ENCODE measurements at places on chromosomes 7 and 10. TPM values are rescaled to one million over a fixed set of nuclear protein-coding genes. Genes with fewer than 3 reads are reported as not detected.

DNA sequence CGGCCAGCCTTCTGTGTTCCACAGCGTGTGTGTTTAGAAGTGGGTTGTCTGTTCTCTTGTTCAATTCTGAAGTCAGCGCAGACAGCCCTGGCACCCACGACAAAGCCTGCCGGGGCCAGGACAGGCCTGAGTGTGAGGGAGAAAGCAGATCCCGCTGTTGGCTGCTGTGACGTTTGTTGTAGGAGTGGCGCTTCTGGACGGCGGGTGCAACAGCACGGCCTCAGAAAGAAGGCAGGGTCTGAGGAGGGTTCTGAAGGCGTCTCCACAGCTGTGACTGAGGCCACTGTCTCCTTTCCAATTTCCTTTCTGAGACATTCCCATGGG lies 76.2 kb downstream of the VIPR2 start:
- H3K27me3 ChIP-seq: no peaks in the 10 kb centered on the region
- no peak overlapping the region for H3K27ac ChIP-seq
- H3K36me3 ChIP-seq: no peaks in the 10 kb centered on the region
- DNase-seq: no peak
- no peaks in the 10 kb centered on the region for H3K4me1 ChIP-seq
- H3K4me3 ChIP-seq: no peak overlapping the region

DNA sequence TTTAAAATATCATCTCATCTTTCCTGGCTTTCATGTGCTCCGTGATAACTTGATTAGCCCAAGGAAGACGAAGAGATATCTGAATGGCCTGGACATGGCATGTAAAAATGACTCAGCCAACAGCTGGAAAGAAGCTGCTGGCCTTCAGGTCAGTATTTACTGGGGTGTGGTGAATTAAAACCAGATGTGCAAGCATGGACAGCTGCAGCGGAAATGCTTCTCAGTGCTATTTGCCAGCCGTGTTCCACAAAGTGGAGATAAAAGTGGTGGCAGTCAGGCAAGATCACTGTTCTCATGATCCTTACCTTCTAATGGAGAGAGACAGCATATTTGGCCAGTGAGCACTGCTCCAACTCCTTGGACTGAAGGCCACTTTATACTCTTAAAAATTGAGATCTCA lies 203.1 kb upstream of the VSTM2A start:
- H3K27me3 ChIP-seq: no peaks in the 10 kb centered on the region
- H3K4me1 ChIP-seq: no peaks in the 10 kb centered on the region
- H3K27ac ChIP-seq: no peak overlapping the region
- no peaks in the 10 kb centered on the region for H3K36me3 ChIP-seq
- H3K4me3 ChIP-seq: no peak overlapping the region
- no peak for DNase-seq

- H3K27ac ChIP-seq: no peak overlapping the region
- no peak overlapping the region for H3K4me3 ChIP-seq
- no peak for DNase-seq
- H3K36me3 ChIP-seq: no peaks in the 10 kb centered on the region
- no peaks in the 10 kb centered on the region for H3K27me3 ChIP-seq
These were observed 12.3 kb downstream of the DYDC1 start for GRCh38 chr10:80344276-80344675.

- peaks cover 32% of the 10 kb centered on the region for H3K27me3 ChIP-seq
- H3K4me1 ChIP-seq: no peaks in the 10 kb centered on the region
- no peak overlapping the region for H3K27ac ChIP-seq
- no peak for DNase-seq
These were observed 11.0 kb downstream of the MAT1A start for GRCh38 chr10:80278480-80278879.

DNA sequence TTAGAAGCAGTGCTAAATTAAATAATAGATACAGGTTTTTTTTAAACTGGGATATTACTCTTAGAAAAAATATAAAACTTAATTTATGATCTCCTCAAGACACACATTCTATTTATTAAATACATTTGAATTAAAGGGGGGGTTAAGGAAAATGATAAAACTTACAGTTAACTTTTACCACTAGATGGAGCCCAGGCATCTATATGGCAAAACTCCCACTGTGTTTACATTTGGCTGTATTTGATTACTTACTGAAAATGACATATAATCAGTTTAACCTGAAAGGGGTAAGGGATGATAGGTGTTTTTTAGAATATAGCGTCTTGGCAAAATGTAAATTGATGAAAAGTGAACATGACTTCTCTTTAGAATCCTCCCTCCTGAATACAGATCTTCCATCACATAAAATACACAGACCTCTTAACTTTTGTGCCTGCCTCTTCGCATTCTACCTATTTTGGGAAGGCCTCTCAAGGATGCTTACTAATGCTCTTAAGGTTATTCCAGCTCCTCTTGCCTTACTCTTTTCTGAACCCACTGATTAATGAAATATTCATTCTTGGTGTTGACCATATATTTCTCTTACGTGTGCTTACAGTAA lies 235.7 kb downstream of the AGMO start:
- H3K4me3 ChIP-seq: no peak overlapping the region
- H3K27me3 ChIP-seq: no peaks in the 10 kb centered on the region
- no peaks in the 10 kb centered on the region for H3K4me1 ChIP-seq
- H3K27ac ChIP-seq: no peak overlapping the region
- H3K36me3 ChIP-seq: no peaks in the 10 kb centered on the region

DNA sequence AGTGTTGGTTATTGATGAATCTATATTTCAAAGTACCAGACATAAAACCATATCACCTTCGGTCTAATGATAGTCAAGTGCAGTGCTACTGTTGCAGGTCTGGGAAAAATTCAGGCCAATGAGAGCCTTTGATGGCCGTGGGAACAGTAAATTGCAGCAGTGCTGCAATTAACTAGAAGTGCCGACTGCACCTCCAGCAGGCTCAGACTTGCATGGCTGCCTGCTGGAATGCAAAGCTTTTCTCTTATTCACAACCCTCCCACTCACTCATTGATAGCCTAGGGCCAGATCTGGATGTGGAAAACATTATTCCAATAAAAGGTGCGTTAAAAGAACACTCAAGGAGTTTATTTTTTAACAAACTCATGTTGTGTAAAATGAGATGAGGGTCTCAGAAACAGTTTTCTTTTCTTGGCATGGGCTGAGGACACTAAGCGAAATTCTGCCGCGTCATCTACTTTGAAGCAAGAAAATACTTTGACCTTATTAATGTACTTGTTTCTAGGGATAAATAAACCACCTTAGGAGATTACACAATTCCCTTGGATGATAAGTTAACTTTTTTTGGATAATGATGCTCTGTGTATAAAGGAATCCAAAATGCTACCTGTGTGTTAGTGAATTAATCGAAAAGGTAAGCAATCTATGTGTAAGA lies 17.1 kb downstream of the PLXDC2 start:
- H3K27ac ChIP-seq: no peak overlapping the region
- DNase-seq: no peak
- H3K36me3 ChIP-seq: no peaks in the 10 kb centered on the region
- peaks cover 2% of the 10 kb centered on the region for H3K4me1 ChIP-seq

- DNase-seq: no peak
- no peak overlapping the region for H3K4me3 ChIP-seq
- H3K27ac ChIP-seq: no peak overlapping the region
- no peaks in the 10 kb centered on the region for H3K36me3 ChIP-seq
- H3K27me3 ChIP-seq: peaks cover 19% of the 10 kb centered on the region
These were observed 22.0 kb upstream of the TM9SF3 start for GRCh38 chr10:96608805-96609204.

DNA sequence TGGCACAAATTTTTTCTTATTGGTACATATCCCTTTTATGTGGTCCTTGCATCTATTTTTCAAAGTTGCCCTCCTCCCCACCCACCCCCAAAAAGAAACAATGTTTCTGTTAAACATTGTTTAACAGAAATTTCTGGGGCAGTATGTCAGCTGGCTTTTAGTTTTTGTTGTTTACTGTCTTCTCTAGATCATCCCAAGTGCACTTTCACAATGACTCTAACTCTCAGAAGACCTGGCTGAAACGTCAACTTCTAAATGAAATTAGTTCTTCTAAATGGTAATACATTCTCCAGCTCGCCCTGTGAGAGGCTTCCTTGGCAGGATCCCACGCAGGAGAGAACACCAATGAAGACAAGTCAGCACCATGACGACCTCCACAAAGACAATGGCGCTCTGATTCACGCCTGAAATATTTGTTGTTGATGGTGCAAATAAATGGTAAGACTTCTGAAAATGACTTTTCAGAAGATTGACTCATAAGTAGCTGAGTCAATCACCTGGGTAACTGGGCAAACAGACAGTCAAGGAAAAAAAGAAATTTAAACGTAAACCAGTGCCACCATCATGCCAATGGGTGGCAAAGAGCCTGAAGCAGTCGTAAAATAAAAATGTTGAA lies 293.7 kb downstream of the FZD1 start:
- H3K4me1 ChIP-seq: no peaks in the 10 kb centered on the region
- H3K36me3 ChIP-seq: no peaks in the 10 kb centered on the region
- H3K27ac ChIP-seq: no peak overlapping the region
- no peaks in the 10 kb centered on the region for H3K27me3 ChIP-seq
- DNase-seq: peak; percentile 39

DNA sequence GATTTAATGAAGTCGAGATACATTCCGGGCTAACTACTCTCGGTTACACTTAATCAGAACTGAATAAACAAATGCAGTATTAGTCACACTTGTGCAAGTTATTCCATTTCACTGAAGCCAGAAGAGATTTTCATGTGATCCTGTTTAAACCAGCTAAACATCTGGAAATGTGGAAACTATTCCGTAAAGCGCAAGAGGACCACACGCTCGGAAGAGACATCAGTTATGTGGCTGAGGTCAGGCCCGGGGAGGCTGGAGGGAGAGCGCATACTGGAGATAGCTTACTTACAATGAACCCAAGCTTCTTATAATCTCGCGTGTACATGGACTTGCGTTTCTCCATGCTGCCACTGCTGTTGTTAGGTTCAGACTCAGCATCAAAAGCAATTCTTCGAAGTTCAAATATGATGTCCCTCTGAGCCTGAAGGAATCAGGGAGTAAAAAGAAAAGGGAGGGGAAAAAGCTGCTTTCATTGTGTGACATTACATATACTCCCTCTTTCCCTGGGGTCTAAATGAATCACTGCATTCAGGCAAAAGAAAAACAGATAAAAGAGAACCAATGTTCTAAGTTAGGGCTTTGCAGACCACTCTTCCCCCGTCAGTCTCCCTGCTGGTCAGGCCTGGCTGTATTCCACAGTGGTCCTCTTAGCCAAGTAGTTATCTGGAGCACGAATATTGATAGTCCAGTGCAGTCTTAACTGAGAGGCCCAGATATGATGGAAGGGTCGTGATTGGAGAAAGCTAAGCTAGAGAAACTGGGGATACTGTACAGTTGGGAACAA lies 237.4 kb downstream of the ELMO1 start:
- no peaks in the 10 kb centered on the region for H3K36me3 ChIP-seq
- no peaks in the 10 kb centered on the region for H3K27me3 ChIP-seq
- peak; percentile 37 for DNase-seq
- peaks cover 2% of the 10 kb centered on the region for H3K4me1 ChIP-seq
- no peak overlapping the region for H3K4me3 ChIP-seq
- H3K27ac ChIP-seq: no peak overlapping the region

DNA sequence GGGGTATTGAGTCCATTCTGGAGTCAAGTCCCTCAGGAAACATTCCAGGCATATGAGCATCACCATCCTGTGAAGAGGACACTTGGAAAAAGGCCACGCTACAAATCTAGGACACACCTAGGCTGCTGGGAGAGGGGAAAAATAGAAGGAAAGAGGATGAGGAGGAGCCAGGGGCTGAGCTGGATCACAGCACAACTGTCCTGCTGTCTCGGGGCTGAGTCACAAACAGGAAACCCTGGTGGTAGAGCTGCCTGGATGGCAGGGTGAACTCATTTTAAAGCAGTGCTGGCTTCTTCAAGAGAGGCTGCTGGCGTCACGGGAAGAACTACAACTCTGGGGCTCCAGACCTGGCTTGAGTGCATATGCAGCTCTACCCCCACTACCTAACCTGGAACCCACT lies 151.5 kb downstream of the RNF216 start:
- H3K36me3 ChIP-seq: peaks cover 4% of the 10 kb centered on the region
- H3K27me3 ChIP-seq: no peaks in the 10 kb centered on the region
- H3K27ac ChIP-seq: no peak overlapping the region
- no peak overlapping the region for H3K4me3 ChIP-seq

GRCh38 chr7:139603896-139604295 lies 80.4 kb downstream of the CLEC2L start:
- no peaks in the 10 kb centered on the region for H3K27me3 ChIP-seq
- no peaks in the 10 kb centered on the region for H3K4me1 ChIP-seq
- H3K4me3 ChIP-seq: no peak overlapping the region
- H3K36me3 ChIP-seq: peaks cover 57% of the 10 kb centered on the region
- no peak for DNase-seq

GRCh38 chr7:77548206-77548605 lies 11.1 kb downstream of the PTPN12 start:
- H3K27me3 ChIP-seq: no peaks in the 10 kb centered on the region
- peaks cover 9% of the 10 kb centered on the region for H3K4me1 ChIP-seq
- H3K27ac ChIP-seq: no peak overlapping the region
- H3K36me3 ChIP-seq: no peaks in the 10 kb centered on the region
- DNase-seq: no peak
- no peak overlapping the region for H3K4me3 ChIP-seq

DNA sequence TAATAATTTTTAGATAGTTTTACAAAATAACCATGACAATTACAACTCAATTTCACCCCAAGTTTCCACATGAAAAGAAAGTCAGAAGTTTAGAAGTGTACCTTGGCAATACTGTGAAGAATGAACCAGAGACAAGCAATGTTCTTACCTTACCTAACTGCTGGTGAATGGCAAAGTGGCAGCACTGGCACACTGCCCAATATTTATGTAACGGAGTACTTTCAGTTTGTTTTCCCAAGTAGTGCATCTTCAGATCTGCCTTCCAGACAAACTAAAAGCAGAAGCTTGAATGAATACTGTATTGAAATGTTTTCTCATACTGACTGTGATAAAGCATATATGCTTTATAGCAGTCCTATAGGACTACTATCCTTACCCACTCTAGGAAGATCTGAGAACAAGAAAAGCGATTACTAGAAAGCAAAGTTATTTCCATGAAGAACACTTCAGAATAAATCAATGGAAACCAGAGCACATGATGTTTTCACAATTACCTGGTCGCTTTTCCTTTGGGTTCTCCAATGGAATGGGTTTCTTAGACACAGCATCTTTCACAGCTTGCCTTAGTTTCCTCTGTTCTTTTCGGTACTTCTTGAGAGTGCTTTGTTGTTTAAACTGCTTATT lies 1.5 kb downstream of the NOC3L start:
- no peak overlapping the region for H3K4me3 ChIP-seq
- H3K27me3 ChIP-seq: no peaks in the 10 kb centered on the region
- H3K4me1 ChIP-seq: peaks cover 2% of the 10 kb centered on the region
- H3K36me3 ChIP-seq: peaks cover 2% of the 10 kb centered on the region
- no peak for DNase-seq

DNA sequence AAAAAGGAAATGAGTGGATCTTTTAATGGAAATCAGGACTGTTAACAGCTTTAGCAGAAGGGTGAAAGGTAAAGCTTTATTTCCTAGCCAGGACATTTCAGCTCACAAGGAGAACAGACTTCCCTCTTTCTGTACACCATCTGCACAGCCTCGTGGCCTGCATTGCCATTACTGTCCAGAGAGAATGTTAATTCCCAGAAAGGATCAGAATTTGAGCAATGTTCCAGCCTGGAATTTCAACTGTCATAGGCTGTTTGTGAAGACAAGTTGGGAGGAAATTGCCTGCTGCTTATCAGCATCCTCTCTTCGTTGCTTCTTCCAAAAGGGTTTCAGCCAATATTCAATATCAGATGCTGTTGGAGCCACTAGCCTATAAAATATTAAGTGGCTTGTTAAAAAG lies 22.0 kb downstream of the NXPH1 start:
- no peak overlapping the region for H3K27ac ChIP-seq
- no peaks in the 10 kb centered on the region for H3K4me1 ChIP-seq
- DNase-seq: no peak
- H3K36me3 ChIP-seq: no peaks in the 10 kb centered on the region
- no peak overlapping the region for H3K4me3 ChIP-seq

The UBTD1 gene
- 21.9 TPM for total RNA-seq

The TMEM196 gene
- total RNA-seq: not detected

The ASZ1 gene
- not detected for total RNA-seq

The GHITM gene
- total RNA-seq: 185 TPM

The ASNS gene
- 39.4 TPM for total RNA-seq
